ENCODE measurements at places on chromosomes 1 and 21.

DNA sequence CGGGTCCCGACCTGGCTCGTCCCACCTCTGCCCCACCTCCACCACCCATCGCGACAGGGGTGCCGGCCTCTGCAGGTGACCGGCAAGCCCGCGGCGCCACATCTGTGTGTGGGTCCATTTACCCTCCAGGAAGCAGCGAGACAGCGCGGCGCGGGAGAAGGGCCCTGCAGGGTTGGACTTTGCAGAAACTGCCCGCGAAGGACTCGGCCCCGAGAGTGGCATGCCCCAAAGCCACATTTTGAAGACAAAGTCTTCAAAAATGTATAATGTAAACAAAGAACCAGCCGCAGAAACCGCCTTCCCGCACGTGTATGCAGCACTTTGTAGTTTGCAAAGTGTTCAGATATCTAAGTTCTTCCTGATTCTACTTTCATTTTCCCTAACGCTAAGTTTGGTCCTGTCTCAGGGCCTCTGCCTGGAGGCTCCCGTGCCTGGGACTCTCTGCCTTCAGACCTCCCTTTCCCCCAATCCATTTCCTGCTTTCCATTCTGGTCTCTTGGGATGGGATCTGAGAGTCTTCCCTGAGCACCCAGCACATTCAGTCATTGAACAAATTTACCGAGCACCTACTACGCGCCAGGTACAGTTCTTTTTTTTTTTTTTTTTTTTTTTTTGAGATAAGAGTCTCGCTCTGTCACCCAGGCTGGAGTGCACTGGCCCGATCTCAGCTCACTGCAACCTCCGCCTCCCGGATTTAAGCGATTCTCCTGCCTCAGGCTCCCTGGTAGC lies 524 bp upstream of the TMCO4 start:
- DNase-seq: peak; percentile 73

GRCh38 chr1:109547463-109548320 lies 723 bp upstream of the GNAI3 start:
- peak; percentile 52 for DNase-seq

DNA sequence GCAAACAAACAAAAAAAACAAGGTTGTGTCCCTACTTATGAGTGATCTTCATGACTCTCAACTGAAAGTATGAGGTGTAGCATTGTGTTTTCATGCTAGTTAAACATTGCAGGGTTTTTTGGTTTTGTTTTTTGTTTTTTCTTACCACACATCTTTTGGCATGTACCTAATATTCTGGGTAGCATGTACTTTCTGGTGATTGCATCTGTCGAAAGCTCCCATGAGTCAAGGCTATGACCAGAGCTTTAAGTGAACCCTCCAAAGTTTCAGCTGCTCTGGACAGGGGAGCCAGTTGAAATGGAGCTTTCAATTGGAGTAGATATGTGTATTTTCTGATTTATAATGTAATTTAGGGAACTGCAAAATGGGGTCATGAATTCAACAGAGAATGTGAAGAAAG lies 115.5 kb downstream of the KCNK2 start:
- DNase-seq: no peak

DNA sequence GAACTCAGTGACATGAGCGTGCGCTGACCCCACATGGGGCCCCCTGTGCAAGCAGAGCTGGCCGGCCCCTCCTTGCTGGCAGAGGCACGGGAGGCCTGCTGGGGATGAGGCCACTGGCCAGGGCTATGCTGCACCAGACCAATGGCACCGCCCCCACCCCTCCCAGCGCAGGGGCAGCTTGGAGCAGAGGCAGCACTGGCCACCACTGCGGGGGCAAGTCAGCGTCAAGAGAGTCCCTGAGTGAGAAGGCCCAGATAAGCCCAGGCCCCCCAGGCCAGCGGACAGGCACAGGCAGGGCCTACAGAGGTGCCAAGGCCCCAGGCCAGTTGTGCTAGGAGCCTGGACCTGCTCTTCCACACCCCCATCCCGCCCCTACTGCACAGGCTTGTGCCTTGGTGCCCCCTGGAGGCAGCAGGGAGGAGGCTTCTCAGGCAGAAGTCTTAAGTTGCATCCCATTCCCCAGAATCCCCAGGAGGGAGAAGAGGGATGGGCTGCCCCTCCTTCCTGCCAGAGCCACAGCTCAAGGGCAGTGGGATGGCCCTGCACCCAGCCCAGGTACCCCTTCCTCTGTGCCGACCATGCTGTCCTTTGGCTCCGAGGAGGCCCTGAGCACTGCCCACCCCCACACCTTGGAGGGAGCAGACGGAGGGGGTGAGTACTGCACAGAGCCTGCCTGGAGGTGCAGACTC lies 35.8 kb downstream of the EPHX1 start:
- DNase-seq: peak; percentile 64

All from activated CD4-positive, alpha-beta T cell treated with anti-CD3 and anti-CD28 coated beads for 36 hours (primary cell).